ENCODE measurements at places on chromosomes 4 and X. TPM values are rescaled to one million over a fixed set of nuclear protein-coding genes. Genes with fewer than 3 reads are reported as not detected.

DNA sequence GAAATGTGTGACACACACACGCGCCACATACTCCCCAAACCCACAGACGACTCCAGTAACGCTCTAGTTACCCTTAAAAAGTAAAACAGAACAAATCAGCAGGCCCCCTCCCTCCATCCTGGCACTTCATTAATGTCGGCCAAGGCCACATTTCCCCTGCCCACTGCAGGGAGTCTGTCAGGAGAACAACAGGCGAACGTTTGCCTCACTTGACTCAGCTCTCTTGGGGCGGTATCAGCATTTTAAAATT is 671 bp upstream of the FHIP1A start:
- no peak for DNase-seq

- DNase-seq = no peak
Observed at GRCh38 chr4:2805712-2806389, 13.0 kb downstream of the SH3BP2 start.

DNA sequence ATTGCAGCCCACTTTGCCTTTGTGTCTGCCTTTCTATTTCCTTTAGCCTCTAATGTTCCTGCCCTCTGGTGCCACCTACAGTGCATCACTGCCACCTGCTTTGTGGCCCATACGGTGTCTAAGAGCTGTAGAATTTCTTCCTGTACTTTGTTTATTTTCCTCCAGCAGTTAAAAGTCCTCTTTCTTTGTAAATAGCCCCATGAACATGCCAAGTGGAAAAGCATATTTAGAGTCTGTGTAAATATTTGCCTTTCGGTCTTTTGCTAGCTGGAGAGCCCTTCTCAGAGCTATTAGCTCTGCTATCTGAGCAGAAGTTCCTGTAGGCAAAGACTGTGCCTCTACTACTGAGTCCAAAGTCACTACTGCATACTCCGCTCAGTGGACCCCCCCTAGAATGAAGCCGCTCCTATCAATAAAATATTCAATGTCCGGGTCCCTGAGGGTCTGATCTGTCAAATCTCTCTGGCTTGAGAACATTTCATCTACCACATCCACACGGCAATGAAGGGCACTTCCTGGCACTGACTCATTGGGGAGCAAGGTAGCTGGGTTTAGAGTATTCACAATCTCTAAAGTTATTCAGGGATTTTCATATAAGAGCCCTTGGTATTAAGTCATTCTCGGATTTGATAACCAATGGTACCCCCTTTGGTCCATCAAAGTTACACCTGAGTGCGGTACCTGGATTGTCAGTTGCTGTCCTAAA is 36.3 kb downstream of the SULT1E1 start:
- no peak for DNase-seq

GRCh38 chr4:102324730-102325129 is 20.6 kb downstream of the SLC39A8 start:
- DNase-seq = no peak

The SMR3B gene
- total RNA-seq = not detected

DNA sequence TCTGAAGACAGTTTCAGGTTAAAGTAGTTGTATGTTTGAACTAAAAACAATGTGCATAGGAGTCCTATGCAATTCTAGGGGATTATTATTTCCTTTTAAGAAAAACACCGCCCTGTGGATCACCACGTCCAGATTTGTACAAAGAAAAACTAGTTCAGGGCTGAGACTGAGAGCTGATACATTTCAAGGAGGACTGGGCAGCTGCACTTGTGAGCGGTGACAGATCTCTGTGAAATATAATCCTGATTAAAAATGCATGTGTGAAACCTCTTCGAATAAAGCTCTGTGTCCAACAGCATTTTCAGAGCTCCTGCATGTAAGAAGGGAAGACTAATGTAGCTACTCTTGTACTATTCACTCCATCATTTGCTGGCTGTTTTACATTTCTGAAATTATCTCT is 365.8 kb upstream of the PITX2 start:
- no peak for DNase-seq
